ENCODE measurements at places on chromosomes 16 and 17.

DNA sequence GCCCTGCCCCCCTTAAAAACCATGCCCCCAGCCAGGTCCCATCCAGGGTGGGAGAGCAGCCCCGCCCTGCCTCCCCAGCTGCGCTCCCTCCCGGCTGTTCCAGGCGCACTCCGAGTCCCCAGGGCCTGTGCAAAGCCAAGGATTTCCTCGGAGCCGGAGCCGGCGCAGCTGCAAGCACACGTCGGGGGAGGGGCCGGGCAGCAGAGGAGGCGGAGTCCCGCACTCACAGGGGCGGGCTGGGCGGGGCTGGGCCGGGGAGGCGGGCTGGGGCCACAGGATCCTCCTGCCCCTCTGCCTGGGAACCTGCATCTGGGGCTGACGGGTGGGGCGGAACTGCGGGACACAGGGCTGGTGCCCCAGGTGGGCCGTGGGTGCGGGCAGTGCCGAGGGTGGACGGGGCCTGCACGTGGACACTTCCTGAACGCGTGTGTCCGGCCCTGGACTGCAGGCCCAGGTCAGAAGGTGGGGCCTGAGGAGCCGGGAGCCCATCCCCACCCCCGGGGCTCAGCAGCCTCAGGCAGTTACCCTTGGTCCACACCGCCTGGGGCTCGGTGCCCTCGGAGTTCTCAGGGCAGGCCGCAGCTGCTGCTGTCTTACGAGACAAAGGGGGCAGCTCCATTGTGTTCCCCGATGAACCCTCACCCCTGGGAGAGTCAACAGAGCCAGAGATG is 24.0 kb upstream of the SSTR5 start:
- no peak for DNase-seq

DNA sequence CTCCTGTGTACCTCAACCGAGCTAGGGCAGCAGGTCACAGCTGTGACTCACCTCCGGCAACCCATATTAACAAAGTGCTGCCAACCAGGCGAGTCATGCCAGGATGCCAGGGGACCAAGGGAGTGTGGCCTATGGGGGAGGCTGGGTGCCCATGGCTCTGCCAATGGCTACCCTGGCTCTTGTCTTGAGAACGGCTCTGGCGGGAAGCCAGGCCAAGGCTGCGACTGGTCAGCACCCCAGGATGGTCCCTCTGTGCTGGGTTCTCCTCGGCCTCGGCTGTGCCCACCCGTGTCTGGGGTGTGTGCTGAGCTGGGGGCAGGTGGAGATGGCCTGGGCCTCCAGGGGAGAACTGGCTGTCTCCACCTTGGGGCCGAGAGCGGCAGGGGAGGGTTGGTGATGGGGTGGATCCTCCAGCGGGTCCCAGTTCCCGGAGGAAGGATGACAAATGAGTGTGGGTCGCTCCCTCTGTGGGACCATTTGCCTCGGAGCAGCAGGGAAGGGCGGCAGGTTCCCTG is 75.8 kb downstream of the MRC2 start:
- DNase-seq, result no peak

- DNase-seq, result no peak
Observed at GRCh38 chr16:48965386-48965785, 316.3 kb downstream of the CBLN1 start.

DNA sequence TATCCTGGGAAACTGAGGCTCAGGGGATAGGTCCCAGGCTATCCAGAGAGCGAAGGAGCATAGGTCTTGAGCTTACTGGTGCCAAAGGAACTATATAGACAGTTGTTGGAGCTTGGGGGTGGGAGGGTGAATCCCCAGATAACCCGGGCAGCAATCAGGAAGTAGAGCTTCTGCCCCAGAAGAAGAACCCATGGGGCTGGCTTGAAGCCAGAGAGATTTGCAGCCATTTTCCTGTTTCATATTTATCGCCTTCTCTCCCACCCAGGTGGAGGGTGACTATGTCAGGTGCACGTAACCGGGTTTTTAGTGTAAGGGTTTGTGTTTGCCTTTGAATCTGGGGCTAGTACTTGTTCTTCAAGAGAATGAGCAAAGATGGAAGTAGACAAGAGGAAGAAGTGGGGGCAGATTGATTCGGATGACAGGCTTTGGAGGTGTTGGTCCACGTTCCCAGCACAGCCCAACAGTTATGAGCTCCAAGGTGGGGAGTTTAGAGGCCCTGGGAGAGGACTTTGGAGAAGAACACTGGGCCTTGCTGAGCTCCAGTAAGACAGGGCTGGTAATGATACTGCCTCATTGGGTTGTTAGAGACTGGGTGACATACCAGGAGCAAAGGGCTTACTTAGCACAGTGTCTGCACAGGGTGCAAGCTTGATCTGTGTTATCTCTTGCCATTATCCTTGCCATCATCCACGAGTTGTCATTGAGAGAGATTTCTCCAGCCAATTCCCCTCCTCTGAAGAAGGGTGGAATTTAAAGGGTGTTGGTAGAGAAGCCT is 145.6 kb downstream of the CCDC182 start:
- DNase-seq, result peak; percentile 55

DNA sequence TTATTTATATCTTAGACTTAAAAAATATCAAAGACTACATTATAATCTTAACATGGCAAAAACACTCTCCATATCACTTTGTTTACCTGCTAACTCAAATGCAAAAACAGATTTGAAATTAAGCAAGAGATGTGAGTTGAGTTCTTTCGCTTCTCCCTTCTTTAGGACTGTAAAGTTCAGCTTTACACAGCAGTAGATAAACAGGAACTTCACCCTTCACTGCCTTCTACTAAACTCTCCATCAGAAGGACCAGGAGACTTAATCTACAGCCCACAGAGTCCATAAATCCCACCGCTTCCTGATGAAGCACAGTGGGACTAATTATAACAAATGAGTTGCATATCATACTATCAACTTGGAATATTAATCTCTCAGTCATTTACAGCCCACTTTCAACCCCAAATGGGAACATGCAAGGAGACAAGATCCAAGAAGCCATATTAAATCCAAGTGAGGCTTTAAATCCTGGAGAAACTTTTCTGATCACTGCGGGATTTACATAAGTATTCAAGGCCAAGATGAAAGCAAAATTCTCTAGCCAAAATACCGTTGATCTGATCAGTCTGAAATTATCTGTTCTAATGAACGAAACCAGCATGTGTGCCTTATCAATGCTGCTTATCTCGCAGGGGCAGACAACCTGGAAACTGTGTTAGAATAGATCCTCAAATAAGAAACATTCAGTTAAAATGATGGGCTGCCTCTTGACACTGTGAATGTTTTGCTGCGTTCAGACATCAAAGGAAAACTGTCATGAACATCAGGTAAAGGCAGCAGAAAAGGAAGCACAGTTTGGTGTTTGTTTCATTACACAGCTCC is 1.6 kb downstream of the AMFR start:
- peak; percentile 69 for DNase-seq

DNA sequence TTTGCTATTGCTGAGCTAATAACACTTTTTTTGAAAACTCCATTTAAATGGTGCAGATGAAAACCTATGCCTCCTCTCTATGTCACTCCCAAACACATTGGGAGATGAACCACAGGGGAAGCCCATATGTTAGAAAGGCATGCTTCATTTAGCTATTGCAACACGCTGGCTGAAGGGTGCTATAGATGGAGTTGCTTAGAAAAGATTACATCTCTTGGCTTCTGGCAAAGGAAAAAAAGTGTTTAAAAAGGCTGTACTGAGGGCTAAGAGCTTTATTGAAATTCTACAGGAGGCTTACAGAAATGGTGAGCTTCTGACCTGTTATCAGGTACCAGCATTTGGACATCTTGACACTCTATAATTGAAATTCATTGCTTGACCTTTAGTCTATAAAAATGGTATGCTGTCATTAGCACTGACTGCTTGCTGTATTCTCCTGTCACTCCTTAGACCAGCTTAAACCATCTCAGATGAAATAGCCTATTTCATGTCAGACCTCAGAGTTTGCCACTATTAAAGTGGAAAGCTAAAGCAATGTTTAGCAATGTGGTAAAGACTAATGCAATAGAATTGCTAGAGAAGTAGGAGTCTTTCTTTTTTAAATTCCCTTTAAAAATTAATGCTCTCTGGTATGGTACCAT is 503.9 kb downstream of the CDH11 start:
- no peak for DNase-seq

DNA sequence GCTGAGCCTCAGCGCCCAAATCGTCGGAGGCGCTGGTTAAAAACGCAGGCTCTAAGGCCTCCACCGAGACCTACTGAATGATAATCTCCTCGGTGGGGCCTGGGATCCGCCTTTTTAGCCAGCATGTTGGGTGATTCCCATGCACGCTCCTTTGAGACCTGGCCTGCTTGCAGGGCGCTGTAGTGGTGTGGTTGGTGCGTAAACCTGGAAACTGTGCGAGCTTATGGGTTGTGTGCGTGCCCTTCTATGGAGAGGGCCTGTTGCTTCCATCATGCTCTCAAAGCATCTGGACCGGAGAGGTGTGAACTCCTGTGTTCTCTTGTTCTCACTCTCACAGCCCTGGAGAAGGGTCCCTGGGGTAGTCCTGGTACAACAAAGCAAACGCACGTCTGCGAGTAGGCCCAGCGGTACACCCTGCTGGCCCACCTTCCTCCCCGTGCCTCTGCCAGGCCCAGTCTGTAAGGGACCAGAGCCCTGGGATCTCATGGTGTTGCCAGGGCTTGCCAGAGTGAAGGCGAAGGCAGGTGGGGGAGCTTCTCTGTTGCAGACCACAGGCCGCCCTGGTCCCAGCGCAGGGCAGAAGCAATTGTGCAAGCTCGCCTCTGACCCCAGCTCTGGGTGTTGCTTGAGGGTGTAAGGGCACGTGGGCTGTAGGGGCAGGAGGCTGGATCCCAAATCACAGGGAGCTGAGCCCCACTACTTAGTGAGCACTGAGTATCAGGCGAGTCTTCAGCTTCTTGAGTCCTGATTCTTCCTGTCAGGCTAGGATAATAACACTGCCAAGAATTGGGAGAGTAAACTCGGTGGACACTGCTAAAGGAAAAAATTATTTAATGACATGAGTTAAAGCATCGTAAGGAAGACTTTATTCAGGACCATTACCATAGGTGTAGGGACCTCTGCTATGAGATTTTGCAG is 879 bp upstream of the LRRC75A start:
- no peak for DNase-seq

- DNase-seq, result no peak
Observed at GRCh38 chr16:48126801-48127644, 28.8 kb downstream of the ABCC12 start.

DNA sequence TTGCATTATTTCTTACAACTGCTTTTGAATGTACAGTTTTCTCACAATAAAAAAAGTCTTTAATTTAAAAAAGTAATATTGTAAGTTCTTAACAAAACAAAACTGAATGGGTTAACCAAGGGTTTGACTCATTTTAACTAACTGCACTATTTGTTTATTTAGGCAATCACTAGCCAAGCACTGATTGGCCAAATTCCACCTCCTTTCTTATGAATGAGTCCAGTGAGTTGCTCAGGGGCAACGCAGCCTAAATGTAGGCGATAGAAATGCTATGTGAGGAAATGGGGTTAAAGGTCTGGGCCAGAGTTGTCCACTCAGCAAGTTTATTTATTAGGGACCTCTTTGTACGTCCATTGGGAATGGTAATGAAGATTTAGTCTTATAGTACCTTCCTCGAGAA is 89.6 kb upstream of the MAF start:
- no peak for DNase-seq

DNA sequence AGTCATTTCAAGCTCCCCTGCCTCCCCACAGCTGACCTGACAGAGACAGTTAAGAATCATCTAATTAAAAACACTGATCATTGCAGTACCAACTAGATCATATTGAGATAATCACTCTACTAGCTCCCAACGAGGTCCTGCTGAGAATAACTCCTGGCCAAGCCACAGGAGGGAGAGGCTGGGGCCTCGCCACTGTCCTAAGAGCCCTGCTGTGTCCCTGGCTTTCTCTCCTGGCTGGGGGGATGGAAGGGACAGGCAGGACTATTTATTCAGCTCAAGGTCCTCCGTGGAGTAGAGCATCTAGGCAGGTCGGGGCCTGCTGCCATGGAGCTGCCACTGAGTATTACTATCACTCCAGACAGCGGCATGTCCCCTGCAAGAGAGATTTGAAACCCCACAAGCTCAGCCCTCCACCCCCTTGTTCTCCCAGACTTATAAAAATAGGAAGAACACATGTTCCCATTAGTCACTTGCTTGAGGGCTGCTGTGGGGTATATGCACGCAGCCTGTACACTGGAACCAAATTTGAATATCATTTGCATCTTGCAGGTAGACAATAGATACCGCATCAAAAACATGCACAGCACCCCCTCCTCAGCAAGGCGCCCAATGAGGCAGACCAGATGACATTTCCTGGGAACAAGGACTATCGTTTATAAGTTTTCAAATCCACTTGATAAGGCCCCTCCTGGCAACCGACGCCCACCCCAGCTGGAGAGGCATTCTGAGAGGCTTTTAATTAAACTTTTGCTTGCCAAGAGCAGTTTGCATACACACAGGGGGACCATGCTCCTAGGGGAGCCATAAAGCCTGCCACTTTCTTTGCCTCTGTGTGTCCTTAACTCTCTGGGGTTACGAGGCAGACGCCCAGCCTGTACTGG is 385.2 kb upstream of the ZFHX3 start:
- no peak for DNase-seq

DNA sequence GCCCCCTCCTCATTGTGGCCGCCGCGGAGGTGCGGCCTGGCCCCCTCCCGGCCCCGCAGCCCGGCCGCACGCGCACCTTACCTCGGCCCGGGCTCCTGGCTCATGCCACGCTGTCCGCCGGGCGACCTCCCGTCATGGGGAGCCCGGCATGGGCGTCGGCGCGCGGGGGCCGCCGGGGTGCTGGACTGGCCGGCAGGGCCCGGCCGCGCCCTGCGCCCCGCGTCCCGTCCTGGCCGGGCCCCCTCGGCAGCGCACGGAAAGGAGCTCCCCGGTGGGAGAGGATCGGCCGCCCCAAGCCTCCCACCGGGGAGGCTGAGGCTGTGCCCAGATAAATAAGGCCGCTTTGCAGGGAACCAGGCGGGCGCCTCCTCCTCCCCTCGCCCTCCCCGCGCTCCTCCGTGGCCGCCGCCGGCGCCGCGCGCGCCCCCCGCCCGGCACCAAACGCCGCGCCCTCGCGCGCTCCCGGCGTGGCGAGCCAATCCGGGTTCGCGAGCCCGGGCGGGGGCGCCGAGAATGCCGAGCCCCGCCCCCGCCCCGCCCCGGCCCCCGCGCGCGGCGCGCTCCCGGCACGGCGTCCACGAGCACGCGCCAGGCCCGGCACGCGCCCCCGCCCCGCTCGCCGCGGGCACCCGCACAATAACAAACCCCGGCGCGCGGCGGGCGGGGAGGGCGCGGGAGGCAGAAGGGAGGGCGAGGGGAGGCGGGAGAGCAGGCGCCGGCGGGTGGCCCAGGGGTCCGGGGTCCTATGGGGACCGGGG is at the start of gene FBXL16:
FBXL16 (minus strand) TSS at position 371 of the 758 bp plus-strand sequence. CDS start 8,396 bp downstream, outside the sequence.
- DNase-seq, result no peak

- no peak for DNase-seq
Observed at GRCh38 chr16:4522051-4522581, 16.5 kb downstream of the CDIP1 start.

DNA sequence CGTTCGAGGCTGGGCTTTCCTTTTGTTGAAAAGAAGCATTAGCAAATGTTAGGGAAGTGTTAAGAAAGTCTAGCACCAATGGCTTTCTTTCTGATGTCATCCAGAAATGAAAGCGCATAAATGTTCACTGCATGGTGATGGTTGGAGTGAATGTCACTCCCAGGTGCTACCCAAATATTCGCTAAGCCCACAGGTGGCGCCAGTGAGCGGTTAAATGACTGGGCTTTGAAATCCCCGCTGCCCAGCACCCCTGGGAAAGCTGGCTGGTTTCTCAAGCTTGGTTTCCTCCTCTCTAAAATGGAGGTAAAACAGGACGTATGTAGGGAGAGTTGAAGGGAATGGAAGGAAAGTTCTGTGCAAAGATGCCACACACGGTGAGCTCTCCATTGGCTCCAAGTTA is 104.4 kb downstream of the IRX5 start:
- peak; percentile 48 for DNase-seq

- no peak for DNase-seq
Observed at GRCh38 chr17:67018471-67019434, 25.6 kb upstream of the CACNG1 start.

- no peak for DNase-seq
Observed at GRCh38 chr17:34902831-34903547, 58.3 kb downstream of the CCT6B start.
